Left lung (tissue), 14 donors: ENCODE measurements at places on chromosomes 6 and 20. TPM values are rescaled to one million over a fixed set of nuclear protein-coding genes. Genes with fewer than 3 reads are reported as not detected.

Gene DDX27
- 46.5 TPM for polyA plus RNA-seq

- no peak for DNase-seq
Observed at GRCh38 chr6:127554435-127555006, 22.5 kb upstream of the C6orf58 start.

DNA sequence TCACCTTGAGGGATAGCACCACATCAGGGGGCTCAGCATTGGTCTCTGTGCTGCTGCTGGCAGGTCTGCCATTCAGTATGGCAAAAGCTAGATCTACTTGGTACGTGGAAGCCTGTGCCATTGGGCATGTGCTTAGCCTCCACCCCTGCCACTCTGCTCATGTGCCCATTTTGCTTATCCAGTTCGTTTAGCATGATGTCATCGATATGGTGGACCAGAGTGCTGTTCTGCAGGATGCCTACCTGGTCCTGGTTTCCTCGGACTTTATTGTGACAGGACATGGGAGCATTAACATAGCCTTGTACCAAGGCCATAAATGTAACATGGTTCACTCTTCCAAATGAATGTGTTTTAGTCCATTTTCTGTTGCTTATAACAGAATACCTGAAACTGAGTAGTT, 67.4 kb upstream of the BMP6 start:
- no peak for DNase-seq

Gene TMEM63B
- 30.7 TPM for polyA plus RNA-seq

DNA sequence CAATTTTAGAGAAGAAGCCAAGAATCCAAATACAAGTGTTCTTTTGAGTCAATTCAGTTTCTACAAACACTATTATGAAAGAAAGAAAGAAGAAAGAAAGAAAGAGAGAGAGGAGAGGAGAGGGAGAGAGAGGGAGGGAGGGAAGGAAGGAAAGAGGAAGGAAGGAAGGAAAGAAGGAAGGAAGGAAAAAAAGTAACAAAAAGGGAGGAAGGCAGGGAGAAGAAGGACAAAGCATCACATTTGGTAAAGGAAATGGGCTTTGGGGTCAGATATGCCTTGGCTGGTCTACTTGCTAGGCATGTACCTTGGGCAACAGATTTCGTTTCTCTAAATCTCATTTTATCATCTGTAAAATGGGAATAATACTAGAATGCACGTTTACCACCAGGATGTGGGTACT, 49.4 kb upstream of the BCAS1 start:
- no peak for DNase-seq

Gene TRERF1
- 20.4 TPM for polyA plus RNA-seq

DNA sequence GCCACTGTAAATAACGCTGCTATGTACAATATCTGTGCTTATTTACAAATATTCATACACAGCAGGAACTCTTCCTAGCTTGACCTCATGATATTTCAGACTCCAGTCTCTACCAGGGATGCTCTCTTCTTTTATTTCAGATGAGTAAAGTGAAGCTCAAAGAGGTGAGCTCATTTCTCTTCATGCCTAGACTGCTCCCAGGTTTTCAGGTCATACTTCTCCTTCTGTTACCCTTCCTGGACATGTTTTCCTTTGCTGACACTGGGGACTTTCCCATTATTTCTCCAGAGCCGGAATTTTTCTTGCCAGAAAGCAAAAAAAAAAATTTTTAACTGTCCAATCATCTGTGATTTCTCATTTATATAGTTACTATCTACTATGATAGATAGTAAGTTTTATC, 147.2 kb upstream of the DST start:
- DNase-seq, result no peak

- no peak for DNase-seq
Observed at GRCh38 chr6:41367700-41368099, 32.3 kb downstream of the NCR2 start.

- no peak for DNase-seq
Observed at GRCh38 chr20:55200317-55200716, 724.9 kb downstream of the DOK5 start.

- DNase-seq, result no peak
Observed at GRCh38 chr6:5833120-5833519, 173.6 kb downstream of the NRN1 start.

- DNase-seq, result no peak
Observed at GRCh38 chr6:139368661-139369060, 5.8 kb downstream of the CITED2 start.

Gene TRMT6
- polyA plus RNA-seq, result 11.3 TPM

GRCh38 chr6:151549790-151550189, 56.0 kb downstream of the CCDC170 start:
- no peak for DNase-seq

Gene CD40
- 21.5 TPM for polyA plus RNA-seq

Gene GPX5
- 0.13 TPM for polyA plus RNA-seq
